ENCODE measurements at places on chromosomes 6 and 20. TPM values are rescaled to one million over a fixed set of nuclear protein-coding genes. Genes with fewer than 3 reads are reported as not detected.
A peak's percentile ranks its signal among the peaks of the same experiment; 100 is the strongest.

The CAPN11 gene
- total RNA-seq = 0.20 TPM

DNA sequence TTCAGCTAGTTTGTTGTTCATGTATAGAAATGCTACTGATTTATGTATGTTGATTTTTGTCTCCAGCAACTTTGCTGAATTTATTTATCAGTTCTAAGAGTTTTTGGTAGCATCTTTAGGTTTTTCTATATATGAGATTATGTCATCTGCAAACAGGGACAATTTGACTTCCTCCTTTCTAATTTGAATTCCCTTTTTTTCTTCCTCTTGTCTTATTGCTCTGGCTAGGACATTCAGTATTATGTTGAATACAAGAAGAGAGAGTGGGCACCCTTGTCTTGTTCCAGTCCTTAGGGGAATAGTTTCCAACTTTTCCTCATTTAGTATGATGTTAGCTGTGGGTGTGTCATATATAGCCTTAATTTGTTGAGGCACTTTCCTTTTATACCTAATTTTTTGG is 58.2 kb downstream of the CDH26 start:
- no peak for DNase-seq

The RIPPLY2 gene
- total RNA-seq = 2.9 TPM

The TFAP2A gene
- 2.1 TPM for total RNA-seq

The DNAH8 gene
- 0.10 TPM for total RNA-seq

GRCh38 chr6:107534571-107535141 is 44.7 kb downstream of the SOBP start:
- DNase-seq = no peak

The KCNK15 gene
- total RNA-seq = 0.30 TPM

DNA sequence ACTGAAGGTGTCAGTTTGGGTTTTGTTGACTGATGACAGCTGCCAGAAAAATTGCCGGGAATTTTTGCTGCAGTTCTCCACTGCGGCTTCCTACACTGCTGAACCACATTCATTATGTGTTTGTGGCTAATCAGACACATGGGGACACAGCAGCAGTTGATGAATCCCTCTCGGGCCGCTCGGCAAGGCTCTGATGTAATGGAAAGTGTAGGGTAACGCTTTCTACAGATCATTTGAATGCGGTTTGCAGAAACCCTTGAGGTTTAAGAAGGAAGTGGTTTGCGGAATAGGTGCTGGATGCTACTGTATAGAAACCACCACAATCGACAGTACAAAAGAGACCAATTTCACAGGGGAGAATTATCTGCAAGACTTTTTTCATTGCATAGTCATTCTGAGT is 138.7 kb upstream of the SASH1 start:
- peak; percentile 71 for DNase-seq

GRCh38 chr20:31968291-31969126 is 558 bp downstream of the XKR7 start:
- no peak for DNase-seq

The HLA-DRB5 gene
- 16.8 TPM for total RNA-seq

DNA sequence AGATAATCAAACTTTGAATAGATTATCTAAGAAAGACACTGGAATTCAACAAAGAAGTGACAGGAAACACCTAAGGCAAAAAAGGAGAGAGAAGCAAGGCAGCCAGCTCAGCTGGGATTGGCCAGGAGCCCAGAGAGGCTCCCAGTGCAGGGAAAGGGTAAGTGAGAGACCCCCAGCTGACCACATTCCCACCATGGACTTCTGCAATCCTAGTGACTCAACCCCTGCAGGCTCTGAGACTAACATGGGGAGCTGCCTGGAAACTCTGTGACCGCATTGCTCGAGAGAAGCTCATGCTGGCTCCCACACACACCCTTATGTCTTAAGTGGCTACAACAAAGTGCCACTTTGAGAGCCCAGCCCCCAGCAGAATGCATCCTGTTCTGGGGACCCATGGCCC is 215.1 kb downstream of the PACRG start:
- DNase-seq = no peak

DNA sequence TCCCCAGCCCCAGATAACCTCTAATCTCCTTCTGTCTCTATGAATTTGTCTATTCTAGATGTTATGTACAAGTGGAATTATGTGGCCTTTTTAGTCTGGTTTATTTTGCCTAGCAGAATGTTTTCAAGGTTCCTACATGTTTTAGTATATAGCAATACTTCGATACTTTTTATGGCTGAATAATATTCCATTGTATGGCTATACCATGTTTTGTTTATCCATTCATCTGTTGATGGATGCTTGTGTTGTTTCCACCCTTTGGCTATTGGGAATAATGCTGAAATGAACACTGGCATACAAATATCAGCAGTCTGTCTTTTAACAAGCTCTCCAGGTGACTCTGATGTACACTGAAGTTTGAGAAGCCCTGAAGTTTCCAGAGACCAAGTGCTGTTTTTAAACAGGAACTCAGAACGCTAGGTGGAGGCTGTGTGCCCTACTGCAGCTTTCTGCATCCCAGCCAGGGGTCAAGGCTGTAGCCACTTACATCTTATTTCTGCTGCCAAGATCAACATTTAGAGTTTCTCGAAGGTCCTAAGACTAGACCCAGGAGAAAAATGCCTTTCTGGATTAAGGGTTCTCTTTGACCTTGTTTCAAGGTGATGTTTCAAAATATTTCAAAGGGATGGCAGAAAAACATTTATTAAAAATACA is 123.0 kb downstream of the SOBP start:
- no peak for DNase-seq

The GTSF1L gene
- total RNA-seq = not detected

DNA sequence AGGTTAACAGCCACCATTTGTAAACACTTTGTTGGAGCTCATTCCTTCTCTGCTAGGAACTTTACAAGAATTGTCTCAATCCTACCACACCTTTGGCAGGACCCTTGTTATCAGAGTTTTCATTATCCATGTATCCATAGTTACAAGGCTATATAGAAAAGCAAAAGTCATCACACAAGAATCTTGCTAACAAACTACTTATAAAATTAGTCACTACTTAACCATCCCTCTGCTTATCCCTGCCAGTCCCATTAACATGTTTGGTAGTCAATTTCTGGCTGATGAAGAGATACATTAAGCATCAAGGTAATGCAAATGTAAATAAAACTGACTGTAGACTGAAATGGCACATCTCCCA is 10.4 kb downstream of the ZSWIM3 start:
- DNase-seq = no peak

The PRSS16 gene
- total RNA-seq = 0.11 TPM

- peak; percentile 8 for DNase-seq
Observed at GRCh38 chr6:102619585-102619984, 1226.1 kb downstream of the GRIK2 start.

The SMAP1 gene
- 32.5 TPM for total RNA-seq

- no peak for DNase-seq
Observed at GRCh38 chr6:70380252-70380651, 33.1 kb upstream of the FAM135A start.

GRCh38 chr6:44508646-44509045 is 121.1 kb downstream of the CDC5L start:
- no peak for DNase-seq

DNA sequence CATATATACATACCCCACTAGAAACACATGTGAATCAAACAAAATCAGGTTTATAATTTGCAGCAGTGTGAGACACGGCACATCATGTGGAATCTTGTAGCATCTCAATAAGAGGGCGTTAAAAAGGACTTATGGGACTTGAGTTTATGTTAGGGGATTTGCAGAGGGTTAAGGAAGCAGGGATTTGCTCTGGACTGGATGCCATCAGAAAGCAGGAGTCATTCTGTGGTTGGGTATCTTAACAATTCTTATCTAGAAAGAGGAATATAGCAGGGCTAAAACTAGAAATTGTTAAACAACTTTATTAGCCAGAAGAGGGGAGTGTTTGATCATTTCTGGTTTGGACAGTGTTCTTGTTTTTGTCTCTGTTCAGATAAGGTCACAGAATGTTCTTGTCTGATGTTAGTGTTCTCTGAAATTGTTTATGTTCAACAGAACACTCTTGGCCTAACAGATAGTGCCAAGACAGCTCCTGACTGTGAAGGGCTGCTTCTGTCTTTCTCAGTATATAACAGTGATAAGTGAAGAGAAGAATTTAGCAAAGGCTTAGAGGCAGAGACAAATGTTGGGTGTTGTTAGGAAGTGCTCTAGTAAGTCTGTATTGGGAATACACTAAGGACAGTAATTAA is 39.2 kb downstream of the LIN28B start:
- peak; percentile 12 for DNase-seq

DNA sequence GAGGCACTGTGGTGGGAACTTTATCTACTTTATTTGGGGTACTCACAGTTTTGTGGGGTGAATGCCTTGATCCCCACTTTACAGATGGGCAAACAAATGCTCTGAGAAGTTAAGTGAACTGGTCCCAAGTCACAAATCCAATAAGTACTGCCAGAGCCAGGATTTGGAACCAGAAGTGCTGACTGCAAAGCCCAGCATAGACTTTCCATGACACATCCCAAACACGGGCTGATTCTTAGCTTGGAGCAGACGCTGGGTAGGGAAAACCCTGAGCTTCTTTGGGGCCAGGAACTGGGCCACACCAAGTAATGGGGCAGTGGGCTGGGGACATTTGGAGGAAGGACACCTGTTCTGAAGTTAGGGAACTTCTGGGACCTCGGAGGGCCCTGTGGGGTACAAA is 20.3 kb downstream of the RIN2 start:
- DNase-seq = no peak

GRCh38 chr6:137471497-137471896 is 22.7 kb downstream of the OLIG3 start:
- DNase-seq = no peak

GRCh38 chr6:89084954-89085353 is 4.4 kb downstream of the PNRC1 start:
- no peak for DNase-seq

The SUMO4 gene
- total RNA-seq = 5.8 TPM

The EYS gene
- 4.5 TPM for total RNA-seq

The TP53TG5 gene
- total RNA-seq = 0.39 TPM

The MYBL2 gene
- total RNA-seq = 1.9 TPM

- no peak for DNase-seq
Observed at GRCh38 chr6:129882510-129883023, 21.5 kb upstream of the TMEM244 start.

The CCN2 gene
- total RNA-seq = 38.3 TPM

The ZSCAN9 gene
- 26.0 TPM for total RNA-seq

DNA sequence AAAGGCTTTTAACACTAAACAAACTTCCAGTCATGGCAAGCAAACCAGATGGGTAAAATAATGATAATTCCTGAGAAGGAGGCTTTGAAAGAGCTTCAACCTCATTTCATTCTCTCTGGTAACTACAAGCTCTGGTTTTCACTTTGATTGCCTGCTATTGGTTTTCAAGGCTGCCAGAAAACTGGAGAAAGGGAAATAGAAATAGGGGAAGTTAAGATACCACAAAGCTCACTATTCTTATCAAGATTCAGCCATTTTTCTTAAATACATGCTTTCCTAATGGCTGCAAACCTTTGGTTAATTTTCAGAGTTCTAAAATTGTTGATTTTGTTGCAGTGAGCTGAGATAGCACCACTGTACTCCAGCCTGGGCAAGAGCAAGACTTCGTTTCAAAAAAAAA is 42.5 kb upstream of the NELFCD start:
- no peak for DNase-seq
